ENCODE measurements at places on chromosomes 6 and 20.

DNA sequence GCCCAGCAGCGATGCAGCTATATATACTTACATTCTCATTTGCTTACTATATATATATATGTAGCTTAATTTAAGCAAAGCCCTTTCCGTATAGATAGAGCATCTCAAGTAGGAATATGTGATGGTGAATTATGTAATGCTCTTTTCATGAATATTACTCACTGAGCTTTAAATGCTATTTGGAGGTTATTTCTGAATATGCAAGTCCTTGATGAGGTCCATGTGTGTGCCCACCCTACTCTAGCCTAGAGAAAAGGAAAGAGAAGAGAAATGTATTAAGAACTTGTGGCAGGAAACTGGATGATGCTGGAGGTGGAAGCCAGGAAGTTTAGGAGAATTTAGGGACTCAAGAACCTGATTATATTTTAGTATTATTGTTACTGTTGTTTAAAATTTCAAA, 63.2 kb downstream of the PHACTR1 start:
- DNase-seq, result no peak

DNA sequence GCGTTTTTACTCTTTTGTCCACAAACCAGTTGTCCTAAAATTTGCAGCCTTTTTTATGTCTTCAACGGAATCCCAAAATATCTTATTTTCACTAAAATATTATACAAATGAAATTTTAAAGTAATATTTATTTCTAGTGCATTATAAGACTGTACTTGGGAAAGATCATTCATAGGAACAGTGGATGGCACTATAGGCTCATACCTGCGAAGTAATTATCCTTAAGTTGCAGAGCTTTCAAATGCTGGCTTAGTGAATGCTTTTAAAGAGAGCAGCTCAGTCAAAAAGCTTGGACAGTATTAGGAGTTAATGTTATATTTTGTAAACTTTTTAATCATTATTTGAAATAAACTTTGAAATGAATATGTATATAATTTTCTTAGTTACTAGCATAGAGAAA, 254.9 kb downstream of the CDKAL1 start:
- peak; percentile 51 for DNase-seq

GRCh38 chr6:131787766-131788712, 19.8 kb upstream of the ENPP1 start:
- no peak for DNase-seq

GRCh38 chr20:45924391-45925261, 9.9 kb upstream of the PCIF1 start:
- DNase-seq, result no peak

GRCh38 chr20:62357187-62357667, 9.9 kb downstream of the LAMA5 start:
- peak; percentile 84 for DNase-seq

DNA sequence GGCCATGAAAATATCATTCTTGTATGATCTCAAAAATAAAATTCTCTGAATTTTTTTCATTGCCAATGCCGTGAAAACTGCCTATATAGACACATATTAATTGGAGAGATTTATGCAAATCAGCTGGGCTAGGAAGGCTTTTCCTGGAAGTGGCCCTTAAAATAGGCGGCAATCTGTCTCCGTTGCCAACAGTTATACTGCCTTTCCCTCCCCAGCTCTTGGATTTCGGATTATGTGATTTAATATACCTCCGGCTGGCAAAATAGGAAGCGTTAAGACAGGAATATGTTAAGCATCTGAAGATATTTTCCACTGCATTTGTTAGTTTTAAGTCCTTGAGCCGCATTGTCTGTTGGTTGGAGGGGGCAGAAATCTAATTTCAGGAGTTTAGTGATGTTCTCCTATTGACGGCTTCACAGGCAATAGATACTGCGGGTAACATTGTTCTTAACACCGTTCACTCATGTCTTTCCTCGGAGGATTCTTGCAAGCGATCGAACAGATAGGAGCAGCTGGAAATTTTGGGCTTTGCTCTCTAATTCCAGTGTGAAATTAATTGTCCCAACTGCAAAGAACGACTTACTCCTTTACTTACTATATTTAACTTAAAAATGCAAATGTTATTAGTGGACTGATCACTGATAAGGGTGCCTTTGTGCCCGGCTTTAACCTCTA, 113.3 kb downstream of the LINC00237 start:
- DNase-seq, result no peak

GRCh38 chr6:13261464-13261994, 66.8 kb downstream of the TBC1D7 start:
- DNase-seq, result no peak

DNA sequence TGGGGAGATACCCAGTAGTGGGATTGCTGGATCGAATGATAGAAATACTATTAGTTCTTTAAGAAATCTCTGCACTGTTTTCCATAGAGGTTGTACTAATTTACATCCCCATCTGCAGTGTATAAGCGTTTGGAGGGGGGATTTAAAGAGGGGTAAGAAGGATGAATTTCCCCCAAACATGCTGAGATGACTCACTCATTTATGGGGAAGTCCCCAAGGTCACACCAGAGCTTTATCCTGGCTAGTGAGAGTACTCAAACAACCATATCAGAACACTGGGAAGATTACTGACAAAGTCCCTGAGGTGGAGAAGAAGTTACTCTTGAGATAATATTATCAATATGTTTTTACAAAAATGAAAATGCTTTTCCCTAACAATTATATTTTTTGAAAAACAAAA, 44.0 kb downstream of the ROS1 start:
- no peak for DNase-seq

- DNase-seq, result no peak
Measured at GRCh38 chr6:34148631-34149451, 3.0 kb upstream of the GRM4 start.

DNA sequence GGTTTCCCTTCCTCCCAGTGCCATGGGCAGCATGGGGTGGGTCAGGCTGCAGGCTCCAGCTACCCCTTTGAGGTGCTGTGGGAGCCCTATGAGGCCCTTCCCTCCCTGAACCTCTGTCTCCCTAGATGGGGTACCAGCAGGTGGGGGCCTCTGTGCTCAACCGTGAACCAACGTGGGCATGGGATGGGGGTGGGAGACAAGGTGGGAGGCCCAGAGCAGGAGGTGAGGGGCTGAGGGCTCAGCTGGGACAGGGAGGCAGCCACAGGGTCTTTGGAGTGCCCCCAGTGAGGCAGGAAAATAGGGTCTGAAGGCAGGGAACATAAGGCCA, 33.3 kb downstream of the SUN5 start:
- DNase-seq, result no peak

DNA sequence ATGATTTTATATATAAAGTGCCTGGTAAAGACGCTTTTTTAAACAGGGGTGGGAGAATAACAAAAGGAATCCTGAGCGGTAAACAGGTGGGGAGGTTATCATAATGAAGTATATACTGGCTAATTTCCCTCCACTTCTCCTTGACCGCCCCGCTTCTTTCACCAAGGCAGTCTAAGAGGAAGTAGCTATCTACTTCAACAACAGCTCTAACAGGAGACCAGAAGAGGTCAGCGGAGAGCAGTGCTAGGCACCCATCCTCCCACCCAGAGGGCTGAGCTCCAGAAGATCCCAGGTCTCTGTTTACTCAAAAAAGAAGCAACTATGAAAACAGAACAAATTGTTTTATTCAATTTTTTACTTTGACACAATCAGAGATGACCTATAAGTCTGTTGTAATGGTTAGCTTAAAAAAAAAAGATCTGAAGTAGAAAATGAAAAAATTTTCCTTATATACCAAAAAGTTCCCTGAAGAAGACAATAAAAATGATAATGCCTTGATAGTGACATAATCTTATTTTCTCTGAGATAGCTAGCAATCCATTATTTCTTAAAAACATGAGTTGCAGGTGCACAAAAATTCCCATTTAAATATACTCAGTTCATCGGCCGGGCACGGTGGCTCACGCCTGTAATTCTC, 141.1 kb downstream of the PDSS2 start:
- DNase-seq, result peak; percentile 70

- no peak for DNase-seq
Measured at GRCh38 chr6:46940433-46941226, 18.9 kb upstream of the ADGRF5 start.

- peak; percentile 73 for DNase-seq
Measured at GRCh38 chr20:2206957-2207769, 88.6 kb upstream of the TGM3 start.

DNA sequence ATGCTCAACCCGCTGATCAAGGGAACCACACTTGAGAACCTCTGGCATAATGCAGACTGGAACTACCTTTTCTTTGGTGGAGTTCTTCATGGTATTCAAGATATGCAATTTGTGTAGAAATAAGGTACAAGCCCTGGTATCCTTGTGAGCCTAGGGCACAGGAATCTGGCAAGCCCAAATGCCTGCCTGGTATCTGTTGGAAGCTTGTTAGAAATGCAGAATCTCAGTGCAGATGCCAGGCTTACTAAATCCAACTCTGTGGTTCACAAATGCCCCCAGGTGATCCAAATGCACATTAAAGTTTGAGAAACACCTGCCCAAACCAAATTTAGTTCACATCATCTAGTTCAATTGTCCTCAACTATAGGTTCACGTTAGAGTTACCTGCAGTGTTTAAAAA, 159.8 kb upstream of the LAMP5 start:
- no peak for DNase-seq

DNA sequence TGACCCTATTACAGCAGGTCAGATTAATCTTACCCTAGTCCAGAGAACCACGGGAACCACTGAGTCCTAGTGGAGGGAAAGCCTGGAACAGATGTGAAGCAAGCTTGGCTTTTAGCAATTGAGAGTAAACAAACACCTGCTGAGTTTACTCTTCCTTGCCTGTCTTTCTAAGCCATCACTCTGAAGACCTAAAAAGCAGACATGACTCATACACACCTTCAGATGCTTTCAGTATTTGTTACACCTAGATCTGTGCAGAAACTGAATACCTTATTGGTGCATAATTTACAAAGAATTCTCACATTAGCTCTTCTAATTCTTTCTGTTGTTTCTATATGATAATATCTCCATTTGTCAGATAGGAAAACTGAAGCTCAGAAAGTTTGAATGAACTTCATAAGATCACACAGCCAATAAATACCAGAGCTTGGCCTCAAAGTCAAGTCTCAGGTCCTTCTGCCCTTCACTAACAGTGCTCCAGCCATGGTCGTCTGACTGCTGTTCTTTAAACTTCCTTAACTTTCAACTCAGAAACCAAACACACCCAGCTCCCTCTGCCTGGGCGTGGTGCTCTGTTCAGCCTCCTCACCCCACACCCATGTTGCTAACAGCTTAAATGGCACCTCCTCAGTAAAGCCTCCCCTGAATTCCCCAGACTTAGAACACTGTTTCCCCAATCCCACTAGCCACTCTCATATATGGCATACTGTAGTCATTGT, 8.6 kb upstream of the GABBR1 start:
- no peak for DNase-seq

- DNase-seq, result peak; percentile 18
Measured at GRCh38 chr6:3738381-3739131, 13.0 kb downstream of the PXDC1 start.

DNA sequence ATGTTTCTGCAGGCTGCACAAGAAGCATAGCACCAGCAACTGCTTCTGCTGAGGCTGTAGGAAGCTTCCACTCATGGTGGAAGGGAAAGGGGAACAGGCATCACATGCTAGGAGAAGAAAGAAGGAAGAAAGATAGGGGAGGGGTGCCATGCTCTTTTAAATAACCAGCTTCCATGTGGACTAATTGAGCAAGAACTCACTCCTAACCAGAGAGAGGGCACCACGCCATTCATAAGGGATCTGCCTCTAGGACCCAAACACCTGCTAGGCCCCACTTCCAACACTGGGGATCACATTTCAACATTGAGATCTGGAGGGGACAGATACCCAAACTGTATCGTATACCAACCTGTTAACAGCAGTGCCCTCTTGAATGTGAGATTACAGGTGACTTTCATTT, 46.9 kb upstream of the ARMC2 start:
- no peak for DNase-seq

GRCh38 chr6:68094070-68094469, 541.0 kb upstream of the ADGRB3 start:
- no peak for DNase-seq

GRCh38 chr6:29465279-29465678, 8.3 kb downstream of the OR2H1 start:
- no peak for DNase-seq
